SK-N-MC (cell line): ENCODE measurements at places on chromosomes 1 and 21.

GRCh38 chr1:109716570-109717090, 4.6 kb downstream of the GSTM5 start:
- no peak for DNase-seq

- DNase-seq, result no peak
Observed at GRCh38 chr1:6262555-6263420, 1.9 kb upstream of the GPR153 start.

DNA sequence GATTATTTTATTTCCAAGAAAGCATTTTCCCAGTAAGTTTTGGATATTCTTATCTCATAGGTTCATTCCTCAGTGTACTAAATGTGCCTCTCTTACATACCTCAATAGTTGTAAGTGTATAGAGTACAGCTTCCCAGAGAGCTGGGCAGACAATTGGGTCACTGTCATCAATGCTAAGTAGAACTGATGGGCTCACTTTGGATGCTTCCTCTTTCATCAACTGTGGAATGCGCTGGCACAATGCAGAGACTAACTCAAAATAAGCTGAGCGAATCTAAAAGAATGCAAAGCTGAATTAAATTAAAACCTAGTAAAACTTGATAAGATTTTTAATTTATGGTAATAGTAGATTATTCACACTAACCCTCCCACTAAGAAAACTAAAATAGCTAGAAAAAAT, 21.5 kb downstream of the LTN1 start:
- DNase-seq, result no peak

DNA sequence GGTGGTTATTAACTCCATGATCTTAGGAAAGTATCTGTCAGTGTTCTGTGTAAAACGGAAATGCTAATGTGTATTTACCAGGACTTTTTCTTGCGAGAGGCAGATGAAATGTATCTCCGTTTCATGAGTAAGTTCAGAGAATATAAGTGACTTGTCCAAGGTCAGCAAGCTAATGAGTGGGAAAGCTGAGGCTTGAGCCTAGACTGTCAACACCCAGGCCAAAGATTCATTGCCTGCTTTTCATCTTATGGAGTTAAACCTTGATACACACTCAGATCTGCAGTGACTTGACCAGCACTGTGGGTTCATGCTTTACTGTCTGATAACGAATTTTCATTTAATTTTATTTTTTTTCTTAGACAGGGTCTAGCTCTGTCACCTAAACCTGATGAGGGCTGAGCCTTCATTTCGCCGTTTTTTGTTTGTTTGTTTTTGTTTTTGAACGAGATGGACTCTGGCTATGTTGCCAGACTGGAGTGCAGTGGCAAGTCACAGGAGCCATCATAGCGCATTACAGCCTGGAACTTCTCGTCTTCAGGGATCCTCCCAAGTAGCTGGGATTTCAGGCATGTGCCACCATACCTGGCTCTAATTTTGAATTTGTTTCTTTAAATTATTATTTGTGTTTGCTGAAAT, 918 bp upstream of the JTB start:
- DNase-seq, result no peak

GRCh38 chr1:151060657-151061421, 642 bp downstream of the MLLT11 start:
- no peak for DNase-seq

GRCh38 chr1:235161685-235162327, 756 bp upstream of the RBM34 start:
- DNase-seq, result no peak

DNA sequence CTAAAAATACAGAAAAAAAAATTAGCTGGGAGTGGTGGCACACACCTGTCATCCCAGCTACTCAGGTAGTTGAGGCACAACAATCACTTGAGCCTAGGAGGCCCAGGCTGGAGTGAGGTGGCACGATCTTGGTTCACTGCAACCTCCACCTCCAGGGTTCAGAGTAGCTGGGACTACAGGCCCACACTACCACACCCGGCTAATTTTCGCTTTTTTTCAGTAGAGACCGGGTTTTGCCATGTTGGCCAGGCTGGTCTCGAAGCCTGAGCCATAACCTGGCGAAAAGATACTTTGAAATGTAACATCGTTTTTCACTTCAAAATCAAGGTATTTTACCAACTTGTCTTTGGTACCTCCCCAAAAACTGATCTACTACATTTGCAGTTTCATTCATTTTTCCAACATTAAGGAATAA, 6.1 kb downstream of the GAS5 start:
- DNase-seq, result no peak

- no peak for DNase-seq
Observed at GRCh38 chr1:220957233-220957605, 78.0 kb downstream of the HLX start.

GRCh38 chr1:234144901-234145300, 228.4 kb upstream of the COA6 start:
- peak; percentile 39 for DNase-seq

DNA sequence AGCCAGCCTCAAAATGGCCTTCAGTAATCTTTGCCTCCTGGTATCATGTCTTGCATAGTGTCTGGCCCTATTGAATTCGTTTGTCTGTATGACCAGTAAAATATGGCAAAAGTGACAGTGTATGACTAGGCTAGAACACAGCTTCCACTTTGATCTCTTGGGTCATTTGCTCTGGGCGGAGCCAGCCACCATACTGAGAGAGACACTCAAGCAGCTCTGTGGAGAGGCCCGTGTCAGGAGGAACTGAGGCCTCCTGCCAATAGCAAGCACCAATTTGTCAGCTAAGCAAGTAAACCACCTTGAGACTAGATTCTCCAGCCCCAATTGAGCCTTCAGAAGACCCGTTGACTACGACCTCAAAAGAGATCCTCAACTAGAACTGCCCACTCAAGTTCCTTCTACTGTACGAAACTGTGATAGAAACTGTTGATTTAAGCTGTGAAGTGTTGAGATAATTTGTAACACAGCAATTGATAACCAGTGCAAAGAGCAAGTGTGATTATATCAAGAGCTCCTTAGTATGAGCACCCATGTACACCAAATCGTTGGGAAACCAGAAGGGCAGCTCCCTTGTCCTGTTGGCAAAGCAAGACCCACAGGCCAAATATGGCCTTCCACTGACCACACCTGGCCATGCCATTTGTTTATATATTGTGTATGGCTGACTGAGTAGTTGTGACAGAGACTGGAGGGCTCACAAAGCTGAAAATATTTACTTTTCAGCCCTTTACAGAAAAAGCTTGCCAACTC, 52.7 kb upstream of the SERBP1 start:
- no peak for DNase-seq

GRCh38 chr21:33368124-33368523, 35.1 kb upstream of the IFNGR2 start:
- no peak for DNase-seq

GRCh38 chr21:38952890-38953289, 147.2 kb downstream of the ETS2 start:
- no peak for DNase-seq

GRCh38 chr1:236150986-236151385, 8.6 kb downstream of the GPR137B start:
- DNase-seq, result no peak

DNA sequence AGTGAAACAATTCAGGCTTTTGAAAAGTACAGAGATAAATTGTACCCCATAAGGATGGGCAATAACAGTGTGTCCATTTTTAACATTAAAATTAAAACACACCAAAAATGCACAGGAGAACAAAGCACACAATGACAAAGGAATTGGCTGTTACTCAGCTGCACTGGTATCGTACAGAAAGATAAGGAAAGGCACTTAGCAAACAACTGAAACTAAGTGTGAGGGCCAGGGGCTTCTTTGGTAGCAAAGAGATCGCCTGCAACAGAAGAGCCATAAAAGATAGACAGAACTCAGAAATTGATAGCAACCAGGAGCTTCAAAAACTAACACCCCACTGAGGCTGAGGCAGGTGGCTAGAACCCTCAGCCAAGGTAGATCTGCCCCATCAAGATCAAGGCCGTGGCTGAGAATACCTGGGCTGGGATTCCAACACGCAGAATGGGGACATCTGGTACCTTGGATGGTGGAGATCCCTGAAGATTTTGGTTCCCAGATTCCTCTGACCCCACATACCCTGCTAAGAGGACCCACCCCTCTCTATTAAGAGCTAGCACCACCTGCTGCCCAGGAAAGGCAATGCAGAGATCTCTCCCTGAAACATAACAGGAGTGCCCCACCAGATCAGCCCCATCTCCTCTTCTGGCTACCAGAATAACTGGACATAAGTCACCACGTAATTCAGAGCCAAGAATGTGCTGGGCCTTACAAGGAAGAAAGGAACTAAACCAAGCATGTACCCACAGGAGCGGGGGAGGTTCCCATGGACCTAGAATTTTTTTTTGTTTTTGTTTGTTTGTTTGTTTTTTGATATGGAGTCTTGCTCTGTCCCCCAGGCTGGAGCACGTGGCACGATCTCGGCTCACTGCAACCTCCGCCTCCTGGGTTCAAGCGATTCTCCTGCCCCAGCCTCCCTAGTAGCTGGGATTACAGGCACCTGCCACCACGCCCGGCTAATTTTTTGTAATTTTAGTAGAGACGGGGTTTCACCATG, 16.2 kb downstream of the PLEKHO1 start:
- no peak for DNase-seq

DNA sequence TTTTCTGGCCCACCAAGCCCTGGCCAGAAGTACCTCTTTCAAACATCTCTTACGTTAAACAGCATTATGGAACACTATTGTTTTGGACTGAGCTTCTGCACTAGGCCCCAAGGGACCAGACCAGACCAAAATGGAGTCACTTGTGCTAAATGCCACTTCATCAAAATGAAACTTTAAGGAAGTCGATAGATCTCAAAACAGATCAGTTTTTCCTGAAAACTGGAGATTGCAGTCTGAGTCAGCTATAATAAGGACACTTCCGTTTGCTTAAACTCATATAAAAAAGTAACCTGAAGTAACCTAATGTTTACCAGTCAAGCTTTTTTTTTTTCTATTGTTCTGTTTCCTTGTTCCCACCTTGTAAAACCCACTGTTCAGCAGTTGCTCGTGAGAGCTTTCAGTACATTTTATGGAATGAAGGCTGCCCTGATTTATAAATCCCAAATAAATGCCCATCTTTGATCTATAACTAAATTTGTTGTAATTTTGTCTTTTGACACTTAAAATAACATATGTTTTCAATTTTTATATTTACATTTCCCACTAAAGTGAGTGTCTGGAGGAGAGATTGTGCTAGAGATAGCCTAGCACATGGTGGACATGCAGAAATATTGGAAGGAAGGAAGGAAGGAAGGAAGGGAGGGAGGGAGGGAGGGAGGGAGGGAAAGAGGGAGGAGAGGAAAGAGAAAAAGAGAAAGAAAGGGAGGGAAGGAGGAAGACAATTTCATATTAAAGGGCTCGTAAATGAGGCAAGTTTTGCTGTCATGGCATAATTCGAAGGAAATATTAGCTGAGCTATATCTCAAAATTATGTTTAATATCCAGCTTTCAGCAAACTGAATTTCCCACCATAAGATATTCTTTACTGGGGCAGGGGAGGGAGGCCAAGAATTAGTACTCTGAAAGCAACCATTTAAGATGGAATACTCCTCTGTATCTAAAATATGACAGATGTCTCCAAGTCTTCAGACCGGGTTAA, 77.0 kb upstream of the CXADR start:
- no peak for DNase-seq

DNA sequence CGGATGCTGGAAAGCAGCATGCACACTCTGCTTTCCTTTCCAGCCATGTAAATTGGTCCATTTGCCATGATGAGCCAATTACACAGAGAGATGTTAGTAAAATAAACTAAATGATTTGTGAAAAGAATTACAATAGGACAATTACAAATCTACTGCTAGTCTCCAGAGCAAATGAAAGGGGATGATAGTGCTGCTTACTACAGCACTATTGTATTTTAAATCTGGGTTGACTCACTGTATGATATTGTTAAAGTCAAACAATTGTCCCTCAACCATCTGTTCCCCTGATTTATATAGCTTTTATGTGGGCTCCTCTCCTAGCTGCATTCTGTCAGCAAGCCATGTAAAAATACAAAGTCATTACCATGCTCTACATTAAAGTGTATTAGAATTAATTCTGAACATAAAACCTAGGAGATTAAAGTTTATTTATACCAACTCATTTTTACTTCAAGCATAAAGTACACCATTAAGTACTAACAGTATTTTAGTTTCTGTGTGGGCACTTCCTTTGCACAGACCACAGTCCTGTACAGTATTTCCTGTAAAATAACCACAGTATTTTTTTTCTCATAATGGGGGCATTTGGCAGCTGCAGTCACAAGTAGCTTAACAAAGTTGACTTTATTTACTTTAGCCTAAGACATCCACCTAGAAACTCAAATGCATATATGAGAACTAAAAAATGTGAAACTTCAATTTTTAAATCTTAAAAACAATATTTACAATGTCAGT, 135.8 kb downstream of the VAV3 start:
- DNase-seq, result peak; percentile 75

GRCh38 chr1:212628813-212629415, 20.4 kb downstream of the ATF3 start:
- no peak for DNase-seq

DNA sequence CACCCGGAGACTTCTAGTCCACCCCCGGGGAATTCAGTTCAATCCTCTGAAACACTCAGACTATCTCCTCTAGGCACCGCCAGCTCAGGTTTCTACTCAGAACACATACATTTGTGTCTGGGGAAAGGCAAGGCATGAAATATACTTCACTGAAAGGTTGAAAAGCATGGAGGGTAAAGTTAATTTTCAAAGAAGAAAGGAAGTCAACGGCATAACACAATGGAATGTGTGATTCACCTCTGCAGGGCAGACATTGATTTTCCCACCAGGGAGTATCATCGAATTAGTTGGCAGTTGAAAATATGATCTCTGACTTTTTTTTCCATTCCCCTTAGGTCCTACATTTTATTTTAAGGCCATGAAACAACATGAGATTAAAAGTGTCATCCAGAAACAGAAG, 669.4 kb downstream of the SMYD3 start:
- DNase-seq, result no peak

- no peak for DNase-seq
Observed at GRCh38 chr1:160363010-160363409, 3.9 kb upstream of the NHLH1 start.

- no peak for DNase-seq
Observed at GRCh38 chr1:205612556-205612955, 19.3 kb downstream of the ELK4 start.
